ENCODE measurements at places on chromosomes 13 and 19.
A peak's percentile ranks its signal among the peaks of the same experiment; 100 is the strongest.

- no peak for DNase-seq
- no peak overlapping the region for H3K27ac ChIP-seq
- H3K4me3 ChIP-seq = no peak overlapping the region
- peaks cover 14% of the 10 kb centered on the region for H3K4me1 ChIP-seq
- peaks cover 9% of the 10 kb centered on the region for H3K27me3 ChIP-seq
Observed at GRCh38 chr19:11321191-11322126, 18.0 kb downstream of the RAB3D start.

DNA sequence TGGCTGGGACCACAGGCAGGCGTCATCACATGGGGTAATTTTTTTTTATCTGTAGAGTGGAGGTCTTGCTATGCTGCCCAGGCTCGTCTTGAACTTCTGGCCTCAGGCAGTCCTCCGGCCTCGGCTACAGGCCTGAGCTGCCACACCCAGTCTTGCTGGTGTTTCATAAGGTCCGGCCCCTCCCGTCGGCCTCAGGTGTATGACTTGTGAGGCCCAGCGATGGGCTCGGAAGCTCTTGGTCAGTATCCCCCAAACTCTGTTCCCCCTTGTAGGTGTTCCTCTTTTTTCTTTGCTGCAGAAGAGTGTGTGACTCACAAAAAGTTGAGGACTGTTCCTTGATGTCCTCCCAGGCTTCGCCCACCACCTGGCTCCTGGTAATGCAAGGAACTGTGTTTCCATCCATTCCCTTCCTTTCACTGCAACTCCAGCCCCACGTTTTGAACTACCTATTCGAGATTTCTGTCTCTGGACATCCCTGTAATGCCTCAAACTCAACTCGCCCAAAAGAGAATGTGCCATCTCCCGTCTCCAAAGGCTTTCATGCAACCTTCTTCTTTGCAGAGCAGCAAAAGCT lies 5.0 kb downstream of the USF2 start:
- H3K27ac ChIP-seq = no peak overlapping the region
- peaks cover 29% of the 10 kb centered on the region for H3K36me3 ChIP-seq
- H3K4me3 ChIP-seq = no peak overlapping the region

DNA sequence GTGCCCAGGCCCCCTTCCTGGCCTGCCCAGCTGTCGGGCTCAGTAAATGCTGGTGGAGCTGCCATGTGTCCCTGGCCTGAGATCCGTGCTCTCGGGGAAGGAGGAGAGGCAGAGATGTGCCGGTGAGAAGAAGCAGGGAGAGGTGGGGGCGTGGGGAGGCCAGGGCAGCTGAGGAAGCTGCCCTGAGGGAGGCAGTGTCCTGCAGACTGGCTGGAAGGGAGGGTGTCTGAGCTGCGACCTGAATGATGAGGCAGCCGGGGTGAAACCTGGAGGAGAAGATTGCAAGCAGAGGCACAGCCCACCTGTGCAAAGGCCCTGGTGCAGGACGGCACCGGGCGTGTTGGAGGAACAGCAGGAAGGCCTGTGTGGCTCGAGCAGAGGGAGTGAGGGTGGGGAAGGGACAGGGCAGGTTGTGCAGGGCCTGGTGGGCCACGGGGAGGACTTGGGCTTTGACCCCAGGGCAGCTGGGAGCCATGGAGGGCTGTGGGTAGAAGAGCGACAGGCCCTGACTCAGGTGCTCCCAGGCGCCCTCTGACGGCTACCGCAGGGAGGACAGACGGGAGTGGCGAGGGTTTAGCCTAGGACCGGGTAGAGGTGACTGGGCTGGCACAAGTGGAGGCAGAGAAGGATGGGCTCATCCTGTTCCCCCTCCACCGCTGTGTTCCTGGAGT lies 14.0 kb upstream of the CELF5 start:
- peak overlapping the region; percentile 14 for H3K27ac ChIP-seq
- peaks cover 8% of the 10 kb centered on the region for H3K4me1 ChIP-seq
- H3K27me3 ChIP-seq = no peaks in the 10 kb centered on the region
- no peak overlapping the region for H3K4me3 ChIP-seq
- DNase-seq = peak; percentile 76
- H3K36me3 ChIP-seq = peaks cover 7% of the 10 kb centered on the region

DNA sequence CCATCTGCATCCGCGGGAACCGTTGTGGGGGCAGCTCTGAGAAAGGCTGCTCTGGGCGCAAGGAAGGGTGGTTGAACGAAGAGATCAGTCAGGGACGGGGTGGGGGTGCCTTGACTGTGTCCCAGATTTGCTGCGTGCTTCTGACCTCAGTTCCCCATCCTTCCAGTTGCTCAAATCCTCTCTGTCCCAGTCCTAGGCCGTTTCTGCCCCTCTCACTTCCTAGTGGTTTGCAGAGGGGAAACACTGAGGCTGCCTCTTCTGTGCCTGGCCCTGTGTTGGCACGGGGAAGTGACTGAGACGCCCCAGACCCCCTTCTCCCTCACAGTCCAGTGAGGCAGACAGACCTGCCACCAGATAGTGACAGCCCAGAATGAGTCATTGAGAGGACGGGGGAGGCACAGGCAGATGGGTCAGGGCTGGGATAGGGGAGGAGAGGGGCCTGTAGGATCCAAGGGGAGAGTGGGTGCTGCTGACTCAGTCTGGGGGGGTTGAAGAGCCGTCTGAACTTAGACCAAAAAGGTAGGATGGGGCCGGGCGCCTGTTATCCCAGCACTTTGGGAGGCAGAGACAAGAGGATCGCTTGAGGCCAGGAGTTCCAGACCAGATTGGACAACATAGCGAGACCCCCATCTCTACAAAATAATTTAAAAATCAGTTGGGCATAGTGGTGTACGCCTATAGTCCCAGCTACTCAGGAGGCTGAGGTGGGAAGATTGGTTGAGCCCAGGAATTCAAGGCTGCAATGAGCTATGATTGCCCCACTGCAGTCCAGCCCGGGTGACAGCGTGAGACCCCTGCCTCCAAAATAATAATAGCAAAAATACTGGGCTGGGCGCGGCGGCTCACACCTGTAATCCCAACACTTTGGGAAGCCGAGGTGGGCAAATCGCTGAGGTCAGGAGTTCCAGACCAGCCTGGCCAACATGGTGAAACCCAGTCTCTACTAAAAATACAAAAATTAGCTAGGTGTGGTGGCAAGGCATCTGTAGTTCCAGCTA lies 26.5 kb downstream of the NUMBL start:
- peak; percentile 30 for DNase-seq
- no peaks in the 10 kb centered on the region for H3K27me3 ChIP-seq
- H3K36me3 ChIP-seq = peaks cover 5% of the 10 kb centered on the region
- H3K4me3 ChIP-seq = peak overlapping the region; percentile 91

DNA sequence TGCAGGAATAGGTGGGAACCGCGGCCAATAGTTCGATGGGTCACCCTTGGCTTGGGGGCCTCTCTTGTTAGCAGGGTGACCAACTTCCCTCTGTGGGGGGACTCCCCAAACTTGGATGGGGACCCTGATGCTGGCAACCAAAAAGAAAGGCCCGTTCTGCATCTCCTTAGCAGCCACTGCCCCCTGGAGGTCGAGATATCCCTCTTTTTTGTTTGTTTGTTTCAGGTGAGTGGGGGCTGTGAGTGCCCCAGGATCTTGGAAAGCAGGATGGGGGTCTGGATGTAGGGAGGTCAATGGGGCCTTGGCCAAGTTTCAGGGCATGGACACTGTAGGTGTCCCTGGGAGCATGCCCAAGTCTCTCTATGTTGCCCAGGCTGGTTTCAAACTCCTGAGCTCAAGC lies 7.7 kb upstream of the CRTC1 start:
- H3K27me3 ChIP-seq = peaks cover 4% of the 10 kb centered on the region
- H3K4me1 ChIP-seq = no peaks in the 10 kb centered on the region
- H3K36me3 ChIP-seq = no peaks in the 10 kb centered on the region

DNA sequence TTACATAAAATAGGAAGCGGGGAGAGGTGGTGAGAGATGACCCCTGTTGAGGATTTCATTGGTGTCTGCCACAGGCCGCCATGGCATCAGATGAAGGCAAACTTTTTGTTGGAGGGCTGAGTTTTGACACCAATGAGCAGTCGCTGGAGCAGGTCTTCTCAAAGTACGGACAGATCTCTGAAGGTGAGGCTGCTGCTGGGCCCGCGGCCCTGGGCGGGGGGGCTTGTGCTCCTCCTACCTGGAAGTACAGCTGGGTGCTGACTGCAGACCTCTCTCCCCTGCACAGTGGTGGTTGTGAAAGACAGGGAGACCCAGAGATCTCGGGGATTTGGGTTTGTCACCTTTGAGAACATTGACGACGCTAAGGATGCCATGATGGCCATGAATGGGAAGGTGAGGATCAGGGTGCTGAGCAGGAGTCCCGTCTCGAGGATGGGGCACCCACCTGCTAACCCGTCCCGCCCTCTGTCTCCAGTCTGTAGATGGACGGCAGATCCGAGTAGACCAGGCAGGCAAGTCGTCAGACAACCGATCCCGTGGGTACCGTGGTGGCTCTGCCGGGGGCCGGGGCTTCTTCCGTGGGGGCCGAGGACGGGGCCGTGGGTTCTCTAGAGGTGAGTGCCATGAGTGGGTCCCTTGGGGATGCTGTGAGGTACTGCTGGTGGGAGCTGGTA lies 1.9 kb downstream of the CIRBP start:
- H3K36me3 ChIP-seq = peaks cover 31% of the 10 kb centered on the region
- H3K27me3 ChIP-seq = no peaks in the 10 kb centered on the region
- H3K4me3 ChIP-seq = peak overlapping the region; percentile 85
- H3K27ac ChIP-seq = peak overlapping the region; percentile 90

GRCh38 chr19:41862445-41862986 lies 2.5 kb downstream of the RPS19 start:
- peak overlapping the region; percentile 56 for H3K27ac ChIP-seq
- DNase-seq = no peak
- peaks cover 13% of the 10 kb centered on the region for H3K36me3 ChIP-seq
- peaks cover 30% of the 10 kb centered on the region for H3K4me1 ChIP-seq

- H3K36me3 ChIP-seq = peaks cover 6% of the 10 kb centered on the region
- no peak overlapping the region for H3K4me3 ChIP-seq
- no peak for DNase-seq
- H3K27me3 ChIP-seq = no peaks in the 10 kb centered on the region
- H3K4me1 ChIP-seq = peaks cover 4% of the 10 kb centered on the region
Observed at GRCh38 chr13:44431150-44431549, 57.5 kb downstream of the SERP2 start.

DNA sequence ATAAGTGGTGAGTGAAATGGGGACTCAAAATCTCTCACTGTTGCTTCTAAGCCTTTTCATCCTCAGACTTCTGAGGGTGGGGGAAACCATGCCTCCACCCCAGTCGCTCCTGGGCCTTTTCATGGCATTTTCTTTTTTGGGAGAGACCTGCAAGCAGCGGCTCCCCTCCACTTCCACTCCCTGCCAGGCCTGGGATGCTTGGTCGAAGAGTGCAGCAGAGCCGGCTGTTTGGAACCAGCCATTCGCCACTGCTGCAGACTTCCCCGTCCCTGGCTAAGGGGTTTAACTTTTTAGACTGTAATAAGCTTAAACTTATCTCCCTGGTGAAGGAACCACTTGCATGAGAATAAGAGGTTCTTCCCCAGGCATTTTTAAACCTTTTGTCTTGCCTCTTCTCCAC lies 617.2 kb downstream of the PCDH9 start:
- no peak overlapping the region for H3K27ac ChIP-seq
- H3K36me3 ChIP-seq = no peaks in the 10 kb centered on the region
- H3K4me3 ChIP-seq = no peak overlapping the region
- no peaks in the 10 kb centered on the region for H3K4me1 ChIP-seq
- no peaks in the 10 kb centered on the region for H3K27me3 ChIP-seq

DNA sequence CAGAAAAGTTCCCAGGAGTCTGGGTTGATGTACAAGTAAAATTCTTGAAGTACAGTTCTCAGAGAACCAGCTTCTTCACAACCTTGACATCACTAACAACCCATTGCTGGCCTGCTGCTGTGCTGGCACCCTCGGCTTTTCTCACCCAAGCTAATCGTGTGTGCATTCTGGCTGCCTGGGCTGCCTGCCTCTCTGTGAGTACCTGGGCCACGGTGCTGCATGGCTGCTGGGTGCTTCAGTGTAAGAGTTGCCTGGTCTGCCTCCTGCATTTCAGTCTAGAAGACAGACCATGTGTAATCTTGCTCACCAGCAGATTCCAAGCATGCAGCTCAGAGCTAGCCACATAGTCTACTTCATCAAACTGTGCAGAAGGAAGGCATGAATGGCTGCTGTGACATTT lies 50.5 kb upstream of the MEDAG start:
- H3K27me3 ChIP-seq = peaks cover 6% of the 10 kb centered on the region
- DNase-seq = no peak
- H3K4me1 ChIP-seq = peaks cover 7% of the 10 kb centered on the region
- no peak overlapping the region for H3K27ac ChIP-seq
- H3K36me3 ChIP-seq = no peaks in the 10 kb centered on the region
- no peak overlapping the region for H3K4me3 ChIP-seq

GRCh38 chr13:89806594-89806993 lies 1540.9 kb upstream of the MIR17HG start:
- H3K4me1 ChIP-seq = no peaks in the 10 kb centered on the region
- H3K36me3 ChIP-seq = no peaks in the 10 kb centered on the region
- no peaks in the 10 kb centered on the region for H3K27me3 ChIP-seq
- DNase-seq = no peak
- H3K27ac ChIP-seq = no peak overlapping the region

GRCh38 chr13:68051910-68052309 lies 821.8 kb upstream of the PCDH9 start:
- H3K27ac ChIP-seq = no peak overlapping the region
- no peaks in the 10 kb centered on the region for H3K4me1 ChIP-seq
- no peaks in the 10 kb centered on the region for H3K27me3 ChIP-seq
- H3K4me3 ChIP-seq = no peak overlapping the region
- no peaks in the 10 kb centered on the region for H3K36me3 ChIP-seq

GRCh38 chr13:46638262-46638661 lies 85.3 kb downstream of the LRCH1 start:
- no peak for DNase-seq
- H3K4me3 ChIP-seq = no peak overlapping the region
- H3K27ac ChIP-seq = no peak overlapping the region

DNA sequence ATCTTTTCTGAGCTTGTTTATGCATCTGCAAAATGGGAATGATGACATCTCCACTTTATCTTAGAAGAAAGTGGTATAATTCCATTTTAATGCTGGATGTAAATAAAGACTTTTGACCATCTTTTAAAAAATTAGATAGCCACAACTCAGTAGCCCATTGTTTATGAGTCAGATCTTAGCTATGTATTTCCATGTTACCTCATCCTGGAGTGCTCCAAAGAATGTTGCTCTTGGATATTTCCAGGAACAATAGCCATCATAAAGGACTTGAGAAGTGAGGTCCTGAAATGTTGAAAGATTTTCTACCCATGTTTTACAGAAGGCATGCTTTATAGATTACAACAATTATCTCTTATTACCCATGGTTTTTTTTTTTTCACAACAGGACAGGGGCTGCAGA lies 229.3 kb upstream of the EDNRB start:
- no peak overlapping the region for H3K27ac ChIP-seq
- H3K4me1 ChIP-seq = no peaks in the 10 kb centered on the region
- no peak for DNase-seq

DNA sequence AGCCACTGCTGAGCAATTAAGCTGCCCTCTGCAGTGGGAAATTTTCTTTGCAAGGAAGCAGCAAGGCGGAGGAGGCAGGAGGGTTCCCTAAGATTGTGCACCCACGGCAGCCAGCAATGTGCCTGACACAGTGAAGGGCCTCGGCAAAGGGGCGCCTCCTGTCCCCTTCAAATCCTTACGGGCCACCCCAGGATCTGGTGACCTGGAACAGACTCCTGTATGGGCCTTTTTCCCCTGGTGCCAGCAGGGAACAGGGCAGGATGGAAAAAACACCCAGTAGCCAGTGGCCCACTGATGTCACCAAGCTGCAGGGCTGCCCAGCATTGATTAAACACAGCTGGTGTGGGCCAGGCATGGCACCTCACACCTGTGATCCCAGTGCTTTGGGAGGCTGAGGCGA lies 86.7 kb downstream of the GNG7 start:
- H3K4me3 ChIP-seq = no peak overlapping the region
- H3K27ac ChIP-seq = no peak overlapping the region
- peaks cover 4% of the 10 kb centered on the region for H3K36me3 ChIP-seq
- peaks cover 48% of the 10 kb centered on the region for H3K4me1 ChIP-seq
- DNase-seq = no peak
